ENCODE measurements at places on chromosomes 16 and 17.
A peak's percentile ranks its signal among the peaks of the same experiment; 100 is the strongest.

- no peak for DNase-seq
These were observed 83.3 kb upstream of the IRX3 start for GRCh38 chr16:54369861-54370260.

DNA sequence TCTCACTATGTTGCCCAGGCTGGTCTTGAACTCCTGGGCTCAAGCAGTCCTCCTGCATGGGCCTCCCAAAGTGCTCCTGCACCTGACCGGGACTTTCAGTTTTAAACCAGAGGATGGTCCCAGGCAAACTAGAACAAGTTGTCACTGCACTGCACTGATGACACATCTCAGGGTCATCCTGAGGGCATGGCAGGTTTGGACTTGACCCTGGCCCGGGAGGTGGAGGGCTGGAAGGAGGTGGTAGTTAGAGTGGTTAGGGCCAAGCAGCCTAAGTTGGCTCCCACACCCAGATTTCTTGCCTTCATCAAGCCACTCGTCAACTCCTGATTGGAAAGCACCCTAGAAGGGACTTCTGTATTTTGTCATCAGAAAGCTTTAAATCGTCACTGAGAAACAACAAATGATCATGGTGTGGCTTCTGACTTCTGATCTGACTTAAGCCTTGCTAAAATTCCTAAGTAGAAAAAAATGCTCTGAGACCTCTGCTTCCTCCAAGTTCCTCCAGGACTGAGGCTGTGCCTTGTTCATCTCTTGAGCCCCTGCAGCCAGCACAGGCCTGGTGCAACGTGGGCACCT is 43.5 kb downstream of the EMP2 start:
- no peak for DNase-seq

- no peak for DNase-seq
These were observed 9.8 kb downstream of the GABARAPL2 start for GRCh38 chr16:75575958-75576357.

DNA sequence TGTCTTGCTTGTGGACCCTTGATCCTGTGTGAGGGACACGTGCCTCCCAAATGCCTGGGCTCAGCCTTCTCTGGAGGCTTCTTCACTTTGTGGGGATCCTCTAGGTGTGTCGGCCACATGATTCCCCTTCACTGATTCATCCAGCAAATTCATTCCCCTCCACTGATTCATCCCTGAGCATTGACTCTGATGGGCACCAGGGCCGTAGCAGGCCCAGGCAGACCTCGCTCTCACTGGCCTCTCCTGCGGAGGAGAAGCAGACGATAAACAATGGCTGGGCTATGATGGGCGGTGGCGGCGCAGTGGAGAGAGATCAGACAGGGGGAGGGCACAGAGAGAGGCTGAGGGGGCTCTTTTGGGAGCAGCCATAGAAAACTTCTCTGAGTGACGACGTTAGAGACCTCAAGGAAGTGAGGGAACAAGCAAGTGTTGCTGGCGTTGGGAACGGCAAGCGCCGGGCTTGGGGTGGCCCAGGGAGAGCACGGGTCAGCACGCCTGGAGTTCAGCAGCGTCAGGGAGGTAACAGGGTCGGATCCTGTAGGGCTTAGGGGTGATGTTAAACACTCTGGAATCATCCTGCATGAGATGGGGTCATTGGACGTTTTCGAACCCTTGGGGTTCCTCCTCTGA is 17.5 kb upstream of the RPTOR start:
- no peak for DNase-seq

DNA sequence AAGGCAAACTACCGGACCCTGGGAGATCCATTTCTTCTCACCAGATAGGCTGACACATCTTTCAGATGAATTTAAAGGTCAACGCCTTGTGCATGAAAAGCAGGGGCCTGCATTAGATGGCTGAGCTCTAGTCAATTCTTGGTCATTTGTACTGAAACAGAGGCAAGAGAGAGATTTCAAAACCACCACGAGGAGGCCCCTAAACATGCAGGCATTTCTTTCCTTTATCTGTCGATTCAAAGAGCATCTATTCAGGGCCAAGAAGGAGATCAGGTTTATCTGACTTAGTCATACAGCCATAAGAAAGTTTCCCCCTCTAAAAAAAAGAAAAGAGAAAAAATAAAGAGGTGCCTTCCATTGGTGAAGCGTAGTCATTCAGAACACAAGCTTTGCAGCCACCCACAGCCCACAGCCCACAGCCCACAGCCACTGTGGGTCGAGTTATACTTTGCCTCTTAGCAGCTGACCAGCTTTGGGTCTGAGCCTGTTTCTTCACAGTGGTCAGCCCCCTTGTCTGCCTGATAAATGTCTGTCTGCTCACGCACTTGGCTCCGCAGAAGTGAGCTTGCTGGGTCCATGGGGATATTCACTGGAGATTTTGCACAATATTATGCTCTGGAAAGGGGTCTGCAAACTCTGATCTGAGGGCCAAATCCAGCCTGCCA is 207.5 kb downstream of the CDH13 start:
- peak; percentile 13 for DNase-seq

GRCh38 chr17:50206604-50207293 is 5.3 kb upstream of the COL1A1 start:
- peak; percentile 71 for DNase-seq

- DNase-seq = no peak
These were observed 72.6 kb upstream of the CACNG5 start for GRCh38 chr17:66762276-66762675.

GRCh38 chr17:58028578-58028977 is 21.5 kb upstream of the SRSF1 start:
- DNase-seq = no peak

DNA sequence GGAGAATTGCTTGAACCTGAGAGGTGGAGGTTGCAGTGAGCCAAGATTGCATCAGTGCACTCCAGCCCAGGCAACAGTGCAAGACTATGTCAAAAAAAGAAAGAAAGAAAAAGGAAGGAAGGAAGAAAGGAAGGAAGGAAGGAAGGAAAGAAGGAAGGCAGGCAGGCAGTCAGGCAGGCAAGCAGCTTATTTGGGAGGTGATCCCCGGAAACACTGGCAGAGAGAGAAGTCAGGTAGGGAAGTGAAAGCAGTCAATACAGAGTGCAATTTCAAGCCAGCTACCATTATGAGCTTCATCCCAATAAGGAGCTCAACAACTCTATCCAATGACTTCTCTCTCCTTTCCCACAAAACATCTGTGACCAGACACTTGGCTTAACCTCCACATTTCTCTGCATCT is 83.0 kb upstream of the TBC1D3K start:
- DNase-seq = no peak

GRCh38 chr16:7646821-7647500 is 314.3 kb downstream of the RBFOX1 start:
- no peak for DNase-seq

GRCh38 chr16:66428682-66429251 is 1.7 kb downstream of the BEAN1 start:
- DNase-seq = no peak

GRCh38 chr16:13171313-13171712 is 269.9 kb downstream of the SHISA9 start:
- peak; percentile 57 for DNase-seq

- no peak for DNase-seq
These were observed 53.4 kb upstream of the NKD1 start for GRCh38 chr16:50494501-50495491.

- DNase-seq = no peak
These were observed 5.9 kb downstream of the RSAD1 start for GRCh38 chr17:50484386-50485155.

DNA sequence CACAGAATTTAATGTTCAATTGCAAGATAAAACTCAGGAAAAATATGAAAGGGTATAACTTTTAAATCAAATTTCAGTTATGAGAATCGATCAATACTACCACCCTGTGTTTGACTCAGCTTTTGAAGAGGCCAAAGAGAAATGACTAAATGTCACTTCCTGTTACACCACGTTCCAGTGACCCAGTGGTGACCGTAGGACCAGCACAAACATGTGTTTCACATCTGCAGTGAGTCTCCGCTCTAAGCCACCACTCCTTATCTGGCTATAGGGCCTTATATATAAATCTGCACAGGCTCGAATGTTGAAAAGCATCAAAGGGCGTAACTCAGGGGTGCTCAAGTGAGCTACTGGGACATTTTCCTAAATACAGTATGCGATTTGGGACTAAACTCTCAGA is 36.1 kb downstream of the CYB5D2 start:
- no peak for DNase-seq

GRCh38 chr16:27729516-27730304 is 179.8 kb downstream of the KATNIP start:
- DNase-seq = no peak

DNA sequence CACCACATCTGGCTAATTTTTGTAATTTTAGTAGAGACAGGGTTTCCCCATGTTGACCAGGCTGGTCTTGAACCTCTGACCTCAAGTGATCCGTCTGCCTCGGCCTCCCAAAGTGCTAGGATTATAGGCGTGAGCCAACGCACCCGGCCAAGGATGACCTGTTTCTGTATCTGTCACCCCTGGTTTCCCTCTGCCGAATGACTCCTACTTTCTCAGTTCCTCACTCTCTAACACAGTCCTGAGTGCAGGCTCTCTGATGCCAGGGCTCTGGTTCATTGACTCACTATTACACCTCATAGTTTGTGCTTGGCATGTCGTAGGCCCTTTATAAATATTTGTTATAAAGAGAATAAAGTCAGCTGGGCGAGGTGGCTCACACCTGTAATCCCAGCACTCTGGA is 10.7 kb upstream of the PRPF8 start:
- no peak for DNase-seq

DNA sequence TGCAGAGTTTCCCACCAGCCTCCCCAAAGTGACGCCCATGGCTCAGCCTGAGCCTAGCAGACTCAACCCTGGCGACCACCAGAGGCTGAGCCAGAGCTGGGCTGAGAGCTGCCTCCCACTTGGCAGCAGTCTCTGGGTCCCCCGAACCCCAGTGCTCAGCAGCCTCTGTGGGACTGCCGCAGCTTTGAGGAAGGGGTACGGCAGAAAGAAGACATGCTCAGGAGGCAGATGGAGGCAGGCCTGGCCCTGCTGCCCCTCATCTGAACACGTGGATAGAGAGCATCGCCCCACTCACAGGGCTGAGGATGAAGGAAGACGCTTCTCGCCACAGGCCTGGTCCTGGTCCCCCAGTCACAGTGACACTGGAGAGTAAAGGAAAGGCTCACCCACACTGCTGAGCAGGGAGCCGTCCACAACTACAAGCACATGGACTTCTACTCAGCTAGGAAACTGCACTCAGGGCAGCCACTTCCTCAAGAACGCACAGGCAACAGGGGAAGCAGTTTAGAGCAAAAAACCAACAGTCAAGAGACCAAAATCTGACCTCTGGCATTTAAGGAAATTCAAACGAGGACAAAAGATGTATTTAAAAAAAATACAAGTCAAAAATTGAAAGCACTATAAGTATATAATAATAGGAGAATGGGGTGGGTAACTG is 45.2 kb upstream of the GSG1L start:
- DNase-seq = no peak

DNA sequence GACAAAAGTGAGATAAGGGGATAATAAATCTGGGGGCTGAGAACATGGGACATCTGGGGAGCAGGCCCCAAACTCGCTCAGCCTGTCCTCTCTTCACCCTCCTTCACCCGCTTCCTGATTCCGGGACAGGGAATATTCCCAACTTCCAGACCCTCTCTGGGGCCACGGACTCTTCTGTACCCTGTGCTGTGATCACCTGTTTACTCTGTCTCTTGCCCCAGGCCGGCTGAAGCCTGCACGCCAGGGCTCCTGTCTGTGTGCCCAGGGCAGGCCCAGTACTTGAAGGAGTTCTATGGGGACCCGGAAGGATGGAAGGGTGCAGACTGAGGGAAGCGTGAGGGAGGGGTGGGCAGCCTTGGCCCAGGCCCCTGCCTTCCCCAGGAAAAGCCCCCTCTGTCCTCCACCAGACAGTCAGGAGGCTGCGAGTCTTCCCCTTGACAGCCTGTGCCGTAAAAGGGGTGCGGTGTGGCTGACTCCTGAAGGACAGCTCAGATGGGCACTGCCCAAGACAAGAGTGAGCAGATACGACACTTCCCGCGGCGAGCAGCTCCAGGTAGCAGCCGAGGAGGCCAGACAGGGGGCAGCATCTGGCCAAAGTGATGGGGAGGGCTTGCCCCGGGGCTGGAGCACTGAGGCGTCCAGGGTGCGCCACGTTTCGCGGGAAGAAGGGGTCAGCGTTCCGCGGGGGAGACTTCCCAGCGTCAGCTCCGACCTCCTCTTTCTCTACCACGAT is 1.0 kb upstream of the CCNF start:
- DNase-seq = peak; percentile 76

DNA sequence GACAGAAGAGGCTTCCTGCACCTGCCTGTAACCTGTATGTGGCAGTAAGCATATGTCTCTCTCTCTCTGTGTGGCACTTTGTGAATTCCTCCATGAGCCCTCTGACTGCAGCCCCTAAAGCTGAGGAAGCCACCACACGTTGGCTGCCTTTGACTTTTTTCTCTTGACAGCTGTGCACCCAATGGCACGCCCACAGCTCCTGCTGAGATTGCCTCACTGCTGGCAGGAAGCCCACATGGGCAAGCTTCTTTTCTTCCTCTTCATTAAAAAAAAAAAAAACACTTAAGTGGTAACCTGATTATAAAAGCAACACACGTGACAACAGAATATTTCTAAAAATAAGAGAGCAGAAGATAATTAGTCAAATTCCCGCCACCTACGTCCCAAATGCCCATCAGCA is 34.0 kb upstream of the PIRT start:
- DNase-seq = no peak

GRCh38 chr16:51057102-51057793 is 93.8 kb downstream of the SALL1 start:
- DNase-seq = no peak

GRCh38 chr16:10938321-10938720 is 3.9 kb downstream of the DEXI start:
- DNase-seq = no peak

DNA sequence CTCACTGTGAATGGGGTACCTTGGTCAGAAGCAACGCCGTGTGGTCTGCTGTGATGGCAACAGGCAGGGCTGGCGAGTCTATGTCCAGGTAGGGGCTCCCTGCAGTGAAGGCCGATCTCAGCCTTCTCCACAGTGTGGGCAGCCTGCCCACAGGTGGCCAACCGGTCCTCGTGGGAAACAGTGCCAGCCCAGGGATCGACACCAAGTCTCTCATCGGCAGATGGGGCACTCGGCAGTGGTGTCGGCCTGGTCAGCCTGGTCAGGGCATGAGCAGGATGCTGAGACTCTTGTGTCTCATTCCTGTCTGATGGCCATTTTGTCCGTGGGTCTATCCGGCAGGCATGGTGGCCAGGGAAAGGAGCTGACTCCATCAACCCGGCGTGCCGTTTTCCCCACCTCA is 92.2 kb downstream of the TNFRSF13B start:
- no peak for DNase-seq
